Activated naive CD4-positive, alpha-beta T cell (primary cell): ENCODE measurements at places on chromosomes 7 and 10.

GRCh38 chr7:120394595-120394994, 121.6 kb downstream of the KCND2 start:
- DNase-seq = no peak

GRCh38 chr7:130877991-130878305, 143.9 kb upstream of the KLF14 start:
- DNase-seq = no peak

DNA sequence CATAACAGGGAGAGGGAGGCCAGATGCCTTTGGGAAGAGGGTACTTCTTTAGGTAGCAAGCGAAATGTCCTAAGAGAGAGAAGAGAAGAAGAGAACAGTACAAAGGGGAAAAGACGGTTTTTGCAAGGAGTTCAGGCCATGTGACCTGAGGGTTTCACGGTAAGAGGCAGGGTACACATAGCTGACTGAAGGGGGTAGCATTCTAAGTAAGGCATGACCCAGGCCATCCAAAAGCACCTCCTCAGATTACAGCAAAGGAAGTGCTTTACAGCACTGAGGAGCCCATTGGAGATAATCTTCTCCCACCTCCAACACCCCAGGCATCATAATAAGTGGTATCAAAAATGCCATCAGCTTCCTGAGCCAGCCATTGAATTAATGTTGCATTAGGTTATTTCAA, 258.2 kb upstream of the NPY start:
- no peak for DNase-seq

DNA sequence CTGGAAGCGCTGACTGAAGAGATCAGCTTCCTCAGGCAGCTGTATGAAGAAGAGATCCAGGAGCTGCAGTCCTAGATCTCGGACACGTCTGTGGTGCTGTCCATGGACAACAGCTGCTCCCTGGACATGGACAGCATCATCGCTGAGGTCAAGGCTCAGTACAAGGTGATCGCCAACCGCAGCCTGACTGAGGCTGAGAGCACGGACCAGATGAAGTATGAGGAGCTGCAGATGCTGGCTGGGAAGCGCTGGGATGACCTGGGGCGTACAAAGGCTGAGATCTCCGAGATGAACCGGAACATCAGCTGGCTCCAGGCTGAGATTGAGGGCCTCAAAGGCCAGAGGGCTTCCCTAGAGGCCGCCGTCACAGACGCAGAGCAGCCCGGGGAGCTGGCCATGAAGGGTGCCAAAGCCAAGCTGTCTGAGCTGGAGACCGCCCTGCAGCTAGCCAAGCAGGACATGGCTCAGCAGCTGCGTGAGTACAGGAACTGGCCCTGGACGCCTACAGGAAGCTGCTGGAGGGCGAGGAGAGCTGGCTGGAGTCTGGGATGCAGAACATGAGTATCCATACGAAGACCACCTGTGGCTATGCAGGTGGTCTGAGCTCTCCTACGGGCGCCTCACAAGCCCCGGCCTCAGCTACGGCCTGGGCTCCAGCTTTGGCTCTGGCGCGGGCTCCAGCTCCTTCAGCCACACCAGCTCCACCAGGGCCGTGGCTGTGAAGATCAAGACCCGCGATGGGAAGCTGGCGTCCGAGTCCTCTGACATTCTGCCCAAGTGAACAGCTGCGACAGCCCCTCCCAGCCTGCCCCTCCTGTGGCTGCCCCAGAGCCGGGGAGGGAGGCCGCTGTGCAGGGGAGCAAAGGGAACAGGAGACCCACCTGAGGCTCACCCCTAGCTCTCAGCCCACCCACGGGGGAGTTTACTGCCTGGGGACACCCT, 24.9 kb upstream of the AMPH start:
- no peak for DNase-seq

DNA sequence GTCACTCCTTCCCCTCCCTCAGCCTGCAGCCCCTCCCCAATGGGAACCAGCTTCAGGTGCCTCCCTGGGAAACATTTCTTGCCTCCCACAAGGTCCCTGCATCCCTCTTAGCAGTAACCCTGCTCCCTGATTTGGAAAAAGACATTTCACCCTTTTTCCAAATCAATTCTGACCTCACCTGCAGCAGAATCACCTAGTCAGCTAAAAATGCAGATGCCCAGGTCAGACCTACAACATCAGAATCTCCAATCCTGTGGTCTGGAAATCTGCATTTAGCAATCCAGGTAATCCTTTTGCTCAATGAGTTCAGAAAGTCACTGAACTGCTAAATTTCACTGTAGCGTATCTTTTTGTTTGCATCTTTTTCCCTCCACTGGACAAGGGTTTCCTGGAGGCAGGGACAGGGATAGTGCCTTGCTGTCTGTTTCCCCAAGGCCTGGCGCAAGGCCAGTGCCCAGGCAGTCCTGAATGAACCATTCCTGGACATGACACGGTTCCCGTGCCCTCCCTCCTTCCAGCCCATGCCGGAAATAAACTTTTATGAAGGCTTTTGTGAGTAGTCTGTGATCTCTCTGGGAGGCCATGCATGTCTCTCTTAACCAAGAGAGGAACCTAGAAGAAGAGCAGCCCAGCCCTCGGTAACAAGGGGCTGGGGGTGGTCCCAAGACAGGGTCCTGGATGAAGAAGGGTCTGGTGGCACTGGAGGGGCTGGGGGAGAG, 44.0 kb downstream of the COL13A1 start:
- DNase-seq = no peak

DNA sequence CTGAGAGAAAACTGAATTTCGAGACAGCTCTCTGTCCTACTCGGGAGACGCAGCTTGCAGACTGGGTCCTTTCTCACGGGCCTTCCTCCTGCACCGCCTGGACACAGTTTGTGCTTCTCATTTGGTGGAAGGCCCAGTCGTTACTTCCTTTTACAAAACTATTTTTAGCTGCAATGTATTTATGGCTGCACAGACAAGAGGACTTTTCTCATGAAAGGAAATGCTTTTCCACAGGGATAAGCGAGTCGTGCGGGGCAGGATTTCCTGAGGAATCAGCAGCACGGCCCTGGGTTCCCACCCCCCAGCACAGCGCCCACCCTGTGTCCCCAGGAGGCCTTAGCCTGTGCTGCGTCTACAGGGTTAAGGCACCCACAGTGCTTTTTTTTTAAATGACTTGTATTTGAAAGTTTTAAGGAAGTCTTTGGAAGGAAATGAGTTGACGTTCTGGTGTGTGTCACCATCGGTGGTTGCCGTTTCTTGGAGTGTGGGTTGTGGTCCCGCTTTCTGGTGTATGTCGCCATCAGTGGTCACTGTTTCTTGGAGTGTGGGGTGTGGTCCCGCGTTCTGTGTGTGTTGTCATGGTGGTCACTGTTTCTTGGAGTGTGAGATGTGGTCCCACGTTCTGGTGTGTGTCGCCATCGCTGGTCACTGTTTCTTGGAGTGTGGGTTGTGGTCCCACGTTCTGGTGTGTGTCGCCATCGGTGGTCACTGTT, 50.9 kb downstream of the INPP5A start:
- no peak for DNase-seq

GRCh38 chr10:108452533-108452932, 1288.0 kb upstream of the SORCS1 start:
- DNase-seq = no peak

- no peak for DNase-seq
Measured at GRCh38 chr7:107326061-107326460, 143.8 kb upstream of the GPR22 start.

DNA sequence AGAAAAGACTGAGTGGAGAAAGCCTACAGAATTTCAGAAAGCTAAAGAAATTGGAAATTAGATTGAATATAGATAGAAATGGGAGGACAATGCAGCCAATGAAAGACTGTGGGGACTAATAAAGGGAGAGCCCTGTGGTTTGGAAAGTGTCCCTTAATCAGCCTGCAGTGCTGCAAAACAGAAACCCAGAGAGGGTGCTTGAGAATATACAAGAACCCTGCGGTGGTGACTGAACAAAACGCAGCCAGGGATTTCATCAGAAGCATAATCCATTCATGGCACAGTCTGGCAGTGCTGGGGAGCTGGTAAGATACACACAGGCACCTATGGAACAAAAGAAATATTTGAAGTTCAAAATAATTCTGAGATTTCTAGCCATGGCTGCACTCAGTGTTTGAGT, 19.1 kb downstream of the CEP41 start:
- DNase-seq = no peak

DNA sequence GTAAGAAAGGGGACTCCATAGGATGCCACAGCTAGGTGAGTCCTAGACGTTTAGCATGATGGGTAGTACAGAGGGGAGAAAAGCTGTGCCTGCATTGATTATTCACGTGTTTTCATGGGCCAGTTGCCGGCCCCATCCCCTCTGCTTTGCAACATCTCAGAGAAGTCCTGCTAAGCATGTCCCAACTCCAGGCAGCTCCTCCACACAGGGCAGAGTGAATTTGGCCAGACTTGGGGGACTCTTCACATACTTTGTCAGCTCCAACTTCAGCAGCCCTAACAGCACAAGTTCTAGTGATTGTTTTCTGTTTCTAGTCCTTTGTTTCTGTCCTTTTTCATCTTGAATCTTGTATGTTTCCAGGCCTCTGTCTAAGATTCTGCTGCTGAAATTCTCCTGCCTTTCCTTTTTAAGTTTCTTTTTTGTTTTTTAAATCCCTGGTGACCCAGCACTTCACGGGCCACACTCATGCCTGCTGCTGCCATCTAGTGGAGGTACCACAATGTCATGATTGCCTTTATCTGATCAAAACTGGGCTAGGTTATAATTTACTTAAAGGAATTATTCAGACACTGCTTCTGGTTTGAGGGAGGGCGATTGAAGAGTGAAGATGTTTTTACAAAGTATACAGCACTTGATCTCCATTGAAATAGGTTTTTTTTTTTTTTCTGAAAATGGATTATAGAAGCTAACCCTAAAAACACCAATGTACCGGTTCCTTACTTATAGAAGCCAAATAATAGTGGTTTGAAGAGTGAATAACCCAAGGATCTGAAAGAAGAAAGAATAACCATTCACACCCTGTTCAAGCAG, 276.9 kb downstream of the CSTF2T start:
- DNase-seq = no peak

GRCh38 chr10:101879456-101880231, 36.0 kb upstream of the KCNIP2 start:
- no peak for DNase-seq

DNA sequence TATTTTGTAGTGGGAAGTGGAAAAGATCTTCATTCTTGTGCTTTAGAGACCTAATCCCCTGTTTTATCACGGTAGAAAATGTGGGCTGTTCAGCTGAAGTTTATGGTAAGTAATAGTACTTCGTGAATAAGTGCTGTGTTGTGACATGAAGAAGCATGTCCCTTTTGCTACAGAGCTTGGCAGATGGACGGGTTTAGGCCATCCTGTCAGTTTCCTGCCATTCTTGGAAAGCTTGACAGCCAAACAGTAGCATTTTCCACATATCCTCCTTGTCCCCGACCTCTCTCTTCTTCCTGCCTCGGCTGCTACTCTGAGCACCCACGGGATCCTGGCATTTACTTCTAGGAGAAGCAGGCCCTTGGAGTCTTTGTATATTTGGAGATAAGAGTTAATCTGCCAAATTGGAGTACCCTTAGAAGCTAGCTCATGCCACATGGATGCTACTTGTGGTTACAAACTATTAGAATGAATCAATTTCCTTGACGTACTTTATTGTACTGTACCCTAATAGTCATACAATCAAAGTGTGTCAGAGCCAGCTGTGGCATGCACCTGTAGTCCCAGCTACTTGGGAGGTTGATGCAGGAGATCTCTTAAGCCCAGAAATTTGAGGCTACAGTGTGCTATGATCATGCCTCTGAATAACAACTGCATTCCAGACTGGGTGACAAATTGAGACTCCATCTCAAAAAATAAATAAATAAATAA, 39.2 kb downstream of the PNLIPRP3 start:
- no peak for DNase-seq

- no peak for DNase-seq
Measured at GRCh38 chr10:5573968-5574641, 49.3 kb downstream of the CALML3 start.
